ENCODE measurements at places on chromosomes 2 and 18.

DNA sequence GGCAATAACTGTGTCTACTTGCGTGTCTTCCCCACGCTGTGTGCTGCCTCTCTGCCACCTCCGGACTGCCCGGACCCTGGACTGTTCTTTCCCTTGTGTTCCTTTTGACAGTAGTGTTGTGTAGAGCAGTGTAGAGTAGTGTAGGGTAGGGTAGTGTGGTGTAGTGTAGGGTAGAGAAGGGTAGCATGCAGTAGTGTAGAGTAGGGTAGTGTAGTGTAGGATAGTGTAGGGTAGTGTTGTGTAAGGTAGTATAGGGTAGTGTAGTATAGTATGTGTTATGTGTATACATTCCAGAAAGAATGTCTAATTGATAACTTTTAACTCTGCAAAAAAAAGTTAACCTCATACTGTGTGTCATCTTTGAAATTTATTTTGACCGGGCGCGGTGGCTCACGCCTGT is 49.7 kb upstream of the ZNF236 start:
- no peak for DNase-seq

DNA sequence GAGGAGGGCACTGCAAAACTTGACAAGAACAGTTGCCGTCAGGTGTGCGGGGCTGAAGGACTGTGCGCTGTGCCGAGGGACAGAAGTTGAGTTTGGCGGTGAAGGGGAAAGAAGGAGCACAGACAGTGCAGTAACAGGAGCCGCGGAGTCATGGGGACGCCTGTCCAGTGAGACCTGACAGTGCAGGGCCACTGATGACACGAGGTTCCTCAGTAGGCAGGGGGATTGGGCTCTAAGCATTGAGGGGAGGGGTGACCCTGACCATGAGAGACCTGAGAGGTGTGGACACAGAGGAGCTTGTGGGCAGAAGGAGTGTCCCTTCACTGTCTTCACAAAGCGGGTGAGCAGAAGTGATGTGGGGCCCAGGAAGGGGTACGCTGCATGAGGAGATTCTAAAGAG is 104.8 kb downstream of the MTCL1 start:
- DNase-seq = no peak

- no peak for DNase-seq
Measured at GRCh38 chr2:48356701-48357325, 173.1 kb upstream of the STON1 start.

DNA sequence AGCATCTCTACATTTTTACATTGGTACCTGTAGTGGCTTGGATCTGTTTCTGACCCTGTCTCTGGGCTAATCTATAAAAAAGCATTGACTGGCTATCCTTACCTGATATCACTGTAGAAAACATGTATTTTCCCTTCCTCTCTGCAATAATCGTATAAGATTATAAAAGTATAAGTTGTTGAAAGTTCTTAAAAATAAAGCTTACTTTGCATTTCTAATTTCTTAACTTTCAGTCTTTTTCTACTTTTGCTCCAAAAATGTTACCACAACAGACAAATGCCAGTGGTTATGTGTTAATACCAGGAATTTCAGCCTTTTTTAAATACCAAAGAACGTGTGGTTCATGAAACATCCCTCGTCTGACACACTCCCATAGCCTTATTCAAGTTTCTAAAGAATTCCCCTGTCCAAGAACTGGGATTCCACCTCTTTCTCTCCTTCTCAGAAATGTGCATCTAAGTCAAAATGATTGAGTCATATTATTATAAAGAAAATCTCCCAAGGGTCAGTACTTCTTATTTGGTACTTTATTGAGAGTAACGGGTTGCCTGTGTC is 28.5 kb upstream of the ACKR3 start:
- no peak for DNase-seq

DNA sequence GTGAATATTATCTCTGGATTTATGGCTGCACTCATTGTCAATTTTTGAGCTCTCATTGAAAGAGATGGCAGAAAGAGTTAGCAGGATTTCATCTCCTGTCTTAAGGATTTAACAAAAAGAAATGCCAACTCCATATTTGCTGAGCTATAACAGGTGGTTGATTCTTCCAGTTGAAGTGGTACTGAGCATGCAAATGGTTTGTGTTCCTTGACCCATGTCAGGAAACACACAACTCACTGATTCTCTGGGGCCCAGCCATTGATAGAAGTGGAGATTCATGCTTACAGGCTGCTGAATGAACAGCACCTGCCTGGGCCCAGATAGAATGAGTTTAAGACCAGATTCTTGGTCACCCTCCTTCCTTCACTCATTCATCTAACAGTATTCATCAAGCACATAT is 128.8 kb downstream of the CERS6 start:
- no peak for DNase-seq

GRCh38 chr2:174076975-174077374 is 111.8 kb upstream of the SP3 start:
- no peak for DNase-seq

DNA sequence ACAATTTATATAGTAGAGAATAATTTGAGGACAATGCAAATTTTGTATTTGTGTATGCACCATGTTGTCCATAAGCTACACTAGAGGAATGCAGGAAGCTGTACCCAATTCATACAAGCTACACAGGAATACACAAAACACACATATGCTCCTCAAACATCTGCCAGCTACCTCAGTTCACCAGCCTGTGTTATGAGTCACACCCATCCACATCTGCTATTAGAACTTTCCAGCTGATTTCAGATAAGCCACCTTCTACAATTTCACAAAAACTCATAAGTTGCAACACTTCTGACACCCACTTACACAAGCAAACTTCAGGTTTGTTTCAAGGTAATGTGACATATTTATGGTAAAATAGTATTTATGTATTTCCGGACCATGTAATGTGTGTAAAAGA is 438.9 kb downstream of the SATB2 start:
- DNase-seq = no peak

DNA sequence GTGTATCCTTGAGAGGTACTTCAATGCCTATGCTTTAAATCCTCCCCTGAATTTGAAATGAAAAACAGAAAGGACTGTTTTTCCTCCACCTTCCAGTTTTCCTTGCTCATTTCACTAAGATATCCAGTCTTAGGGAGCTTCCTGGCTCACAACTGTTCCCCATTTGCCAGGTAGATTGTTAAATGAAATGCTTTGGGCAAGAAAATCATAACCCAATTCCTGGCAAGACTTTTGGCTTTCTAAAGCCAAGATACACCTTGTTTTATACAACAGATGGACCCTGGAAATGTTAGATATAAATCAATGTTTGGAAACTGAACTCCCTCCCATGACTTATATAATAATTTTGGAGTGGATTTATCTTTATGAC is 3.6 kb upstream of the CHMP3 start:
- DNase-seq = no peak

DNA sequence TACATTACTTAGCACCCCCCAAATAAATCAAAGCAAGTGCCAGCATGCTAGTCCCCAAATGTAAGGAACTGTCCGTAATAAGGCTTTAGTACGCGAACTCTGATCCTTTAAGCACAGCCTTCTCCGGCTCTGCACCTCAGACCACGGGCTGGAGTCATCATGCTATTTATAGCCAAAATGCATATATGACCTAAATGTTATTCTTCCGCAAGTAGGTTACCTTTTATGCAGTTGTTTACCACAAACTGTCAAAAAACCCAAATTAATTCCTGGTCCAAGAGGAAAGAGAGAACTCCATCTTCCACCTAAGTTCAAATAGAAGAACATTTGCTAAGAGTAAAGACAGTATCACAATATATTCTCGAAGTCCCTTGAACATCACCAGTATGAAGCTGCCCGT is 42.7 kb downstream of the ZNF516 start:
- DNase-seq = no peak

- DNase-seq = peak; percentile 74
Measured at GRCh38 chr2:64698668-64699444, 45.1 kb upstream of the SERTAD2 start.

DNA sequence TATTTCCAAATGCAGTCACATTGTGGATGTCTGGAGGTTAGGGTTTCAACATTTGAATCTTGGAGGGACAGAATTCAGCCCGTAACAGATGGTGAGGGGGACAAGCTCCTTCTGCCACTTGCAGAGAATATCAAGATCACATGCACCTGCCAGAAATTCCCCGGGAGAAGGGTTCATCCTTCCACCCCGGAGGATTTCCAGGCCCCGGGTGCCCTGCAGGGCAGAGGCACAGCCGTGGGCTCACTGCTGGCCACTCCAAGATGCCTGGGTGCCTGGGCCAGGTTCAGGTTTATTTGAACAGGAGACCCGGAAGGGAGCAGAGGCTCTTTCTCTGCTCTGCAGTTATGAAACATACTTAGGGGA is 38.2 kb upstream of the MGAT4A start:
- DNase-seq = no peak

DNA sequence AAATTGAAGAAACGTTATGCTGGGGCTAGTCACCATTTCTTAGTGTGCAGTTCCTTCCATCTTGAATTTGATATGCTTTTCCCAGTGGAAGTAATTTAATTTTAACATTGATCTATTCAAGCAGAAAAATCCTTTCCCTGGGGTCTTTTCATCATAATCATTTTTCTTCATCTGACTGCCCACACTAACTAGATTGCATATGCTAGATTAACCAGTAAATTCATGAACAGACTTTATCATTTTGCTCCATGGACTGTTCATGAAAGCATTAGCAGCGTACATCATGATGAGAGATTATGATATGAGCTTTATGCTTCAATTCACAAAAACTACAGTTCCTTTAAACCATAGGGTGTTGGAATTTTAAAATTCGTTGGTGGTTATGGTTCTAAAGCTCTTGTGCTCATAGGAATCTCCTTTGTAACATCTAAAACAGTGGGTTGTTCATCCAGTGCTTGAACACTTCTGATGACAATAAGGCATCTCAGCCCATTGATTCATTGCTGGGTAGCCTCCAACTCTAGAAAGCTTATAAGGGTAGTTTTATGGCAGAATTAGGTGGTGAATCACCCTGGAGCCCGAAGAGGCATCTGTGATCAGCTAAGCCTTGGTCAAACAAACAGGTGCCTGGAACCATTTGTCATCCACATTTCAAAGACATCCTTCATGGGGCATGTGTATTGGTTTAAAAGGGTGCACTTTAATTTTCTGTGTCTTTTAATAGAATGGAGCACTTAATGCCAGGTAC is 77.2 kb upstream of the NDUFV2 start:
- no peak for DNase-seq

DNA sequence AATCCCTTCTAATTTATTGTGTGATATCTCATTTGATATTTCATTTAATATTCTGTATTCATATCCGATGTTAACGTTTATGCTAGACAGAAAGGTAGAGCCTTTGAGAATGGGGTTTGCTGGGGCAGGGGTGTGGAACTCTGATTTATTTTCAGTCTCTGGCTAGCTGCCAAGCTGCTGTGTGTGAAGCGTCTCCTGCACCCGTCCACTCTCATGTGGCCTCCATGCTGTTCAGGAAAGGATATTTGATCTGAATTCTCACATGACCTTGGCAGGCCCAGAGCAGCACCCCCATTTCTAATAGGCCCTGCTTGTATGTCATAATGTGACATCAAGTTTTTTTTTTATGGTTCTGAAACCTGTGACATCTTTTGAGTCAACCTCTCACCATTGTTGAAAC is 1.6 kb downstream of the IL1R1 start:
- no peak for DNase-seq

GRCh38 chr2:158693476-158693875 is 101.6 kb upstream of the DAPL1 start:
- DNase-seq = no peak

- DNase-seq = no peak
Measured at GRCh38 chr2:238326801-238327365, 6.6 kb downstream of the TRAF3IP1 start.

- DNase-seq = no peak
Measured at GRCh38 chr18:69397096-69397495, 3.6 kb upstream of the DOK6 start.

- DNase-seq = no peak
Measured at GRCh38 chr2:76851000-76851399, 671.2 kb downstream of the LRRTM4 start.

DNA sequence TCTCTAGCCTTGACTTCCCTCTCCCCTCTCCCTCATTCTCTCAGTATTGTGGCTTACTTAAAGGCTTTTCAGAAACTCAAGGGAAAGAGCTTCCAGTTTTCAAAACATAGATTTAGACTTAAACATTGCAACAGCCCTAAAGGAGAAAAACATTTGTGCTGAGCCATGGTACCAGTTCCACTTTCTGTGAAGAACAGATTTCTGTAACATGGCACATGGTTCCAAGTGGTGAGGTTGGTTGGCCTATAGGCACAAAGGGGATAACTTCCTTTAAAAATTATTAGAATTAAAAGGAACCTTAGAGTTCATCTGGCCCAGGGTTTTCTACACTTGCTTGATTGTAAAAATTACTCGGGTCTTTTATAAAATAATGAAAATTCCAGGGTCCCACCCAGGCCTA is 138.6 kb upstream of the CDCA7 start:
- DNase-seq = no peak

GRCh38 chr18:8469544-8470130 is 139.6 kb upstream of the RAB12 start:
- DNase-seq = no peak

DNA sequence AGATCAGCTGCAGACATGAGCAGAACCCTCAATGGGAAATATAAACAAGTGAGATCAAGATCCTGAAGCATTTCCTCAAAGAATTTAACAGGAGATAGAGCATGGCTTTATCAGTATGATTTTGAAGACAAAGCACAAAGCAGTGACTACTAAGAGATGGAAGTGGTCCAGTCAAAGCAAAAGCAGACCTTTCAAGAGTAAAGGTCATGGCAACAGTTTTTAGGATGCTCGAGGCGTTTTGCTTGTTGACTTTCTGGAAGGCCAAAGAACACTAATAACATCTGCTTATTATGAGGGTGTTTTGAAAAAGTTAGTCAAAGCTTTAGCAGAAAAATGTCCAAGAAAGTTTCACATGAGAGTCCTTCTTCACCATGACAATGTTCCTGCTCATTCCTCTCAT is 128.5 kb downstream of the KCNE4 start:
- no peak for DNase-seq

- DNase-seq = peak; percentile 54
Measured at GRCh38 chr2:152050915-152051314, 47.9 kb downstream of the CACNB4 start.

DNA sequence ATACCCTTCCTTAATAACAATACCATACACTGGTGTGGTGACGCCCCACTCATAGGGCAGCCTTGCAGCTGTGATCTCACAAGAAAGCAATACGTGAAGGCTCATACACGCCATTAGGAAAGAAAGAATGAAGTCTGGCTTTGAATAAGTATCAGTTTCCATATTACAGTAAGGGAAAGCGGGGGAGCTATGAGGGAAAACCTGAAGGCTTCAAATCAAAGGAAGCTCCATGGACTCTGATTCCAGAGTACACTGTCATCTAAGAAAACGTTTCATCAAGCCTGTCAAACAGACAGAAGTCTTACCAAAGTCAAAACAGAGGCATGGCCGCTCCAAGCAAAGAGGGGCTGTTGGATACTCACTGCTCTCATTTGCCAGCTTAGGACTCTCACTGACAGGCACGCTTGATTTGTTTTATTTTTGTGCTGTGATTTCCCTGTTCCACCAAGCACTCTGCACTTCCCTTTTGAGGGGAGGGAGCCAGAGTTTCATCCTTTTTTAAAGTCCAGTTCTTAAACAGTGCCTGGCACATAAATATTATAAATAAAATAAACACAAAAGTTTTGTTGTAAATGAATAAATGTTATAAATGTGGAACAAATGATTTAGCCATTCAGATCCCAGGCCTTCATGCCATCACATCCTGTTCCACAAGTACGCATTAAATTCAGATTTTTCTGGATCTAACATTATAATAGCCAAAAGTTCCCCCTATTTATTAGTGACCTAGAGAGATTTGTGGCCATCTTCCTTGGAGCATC is 221.2 kb downstream of the PIEZO2 start:
- peak; percentile 56 for DNase-seq

- no peak for DNase-seq
Measured at GRCh38 chr2:173644146-173644545, 289.5 kb downstream of the CDCA7 start.

GRCh38 chr2:65867446-65867845 is 435.0 kb upstream of the SPRED2 start:
- DNase-seq = no peak

All from GM06990 (cell line).